ENCODE measurements at places on chromosomes 1 and 21.

DNA sequence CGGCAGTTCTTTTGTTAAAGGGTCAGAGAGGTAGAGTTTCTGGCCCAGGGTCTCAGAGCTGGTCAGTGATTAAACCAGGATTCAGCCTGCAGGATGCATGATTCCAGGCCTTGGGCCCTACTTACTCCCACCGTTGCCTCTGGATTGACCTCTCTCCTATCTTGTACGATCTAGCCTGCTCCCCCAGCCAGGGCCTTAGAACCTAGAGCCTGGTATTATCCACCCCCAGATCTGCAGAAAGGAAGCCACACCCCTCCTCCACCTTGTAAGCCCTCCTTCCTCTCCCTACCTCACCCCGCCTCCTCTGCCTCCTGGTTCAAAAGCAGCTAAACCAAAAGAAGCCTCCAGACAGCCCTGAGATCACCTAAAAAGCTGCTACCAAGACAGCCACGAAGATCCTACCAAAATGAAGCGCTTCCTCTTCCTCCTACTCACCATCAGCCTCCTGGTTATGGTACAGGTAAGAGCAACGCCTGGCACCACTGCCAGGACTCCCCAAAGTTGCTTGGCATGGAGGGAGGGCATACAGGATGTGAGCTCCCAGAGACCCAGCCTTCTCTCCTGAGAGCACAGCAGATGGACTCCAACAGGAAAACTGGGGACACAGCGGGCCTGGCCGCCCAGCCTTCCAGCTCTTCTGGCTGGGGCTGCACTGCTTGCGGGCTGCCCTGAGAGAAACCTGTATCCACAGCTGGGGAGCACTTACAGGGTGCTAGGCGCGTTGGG is at the start of gene CD52:
Gene CD52, plus strand, starts transcription at position 347 of the 726 bp plus-strand sequence. Its CDS starts 60 bp downstream, at position 407.
- DNase-seq: no peak

- DNase-seq: no peak
Measured at GRCh38 chr1:151982300-151983005, 11.2 kb downstream of the S100A10 start.

DNA sequence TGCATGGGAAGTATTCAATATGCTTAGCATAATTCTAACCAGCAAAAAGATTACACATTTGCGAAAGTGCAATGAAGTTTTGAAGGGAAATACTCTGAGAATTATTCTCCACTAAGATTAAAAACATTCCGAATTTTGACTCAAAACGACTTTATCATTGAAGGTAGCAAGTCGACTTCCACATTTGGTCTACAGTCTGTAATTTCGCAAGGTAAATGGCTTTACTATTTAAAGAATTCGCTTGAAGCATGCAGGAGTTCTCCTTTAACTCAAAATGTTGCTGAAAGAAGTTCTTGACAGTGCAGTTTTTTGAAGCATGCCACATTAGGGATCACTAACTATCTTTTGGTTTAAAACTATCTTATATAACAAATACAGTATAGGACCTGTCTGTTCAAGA is 161.0 kb upstream of the HP1BP3 start:
- no peak for DNase-seq

DNA sequence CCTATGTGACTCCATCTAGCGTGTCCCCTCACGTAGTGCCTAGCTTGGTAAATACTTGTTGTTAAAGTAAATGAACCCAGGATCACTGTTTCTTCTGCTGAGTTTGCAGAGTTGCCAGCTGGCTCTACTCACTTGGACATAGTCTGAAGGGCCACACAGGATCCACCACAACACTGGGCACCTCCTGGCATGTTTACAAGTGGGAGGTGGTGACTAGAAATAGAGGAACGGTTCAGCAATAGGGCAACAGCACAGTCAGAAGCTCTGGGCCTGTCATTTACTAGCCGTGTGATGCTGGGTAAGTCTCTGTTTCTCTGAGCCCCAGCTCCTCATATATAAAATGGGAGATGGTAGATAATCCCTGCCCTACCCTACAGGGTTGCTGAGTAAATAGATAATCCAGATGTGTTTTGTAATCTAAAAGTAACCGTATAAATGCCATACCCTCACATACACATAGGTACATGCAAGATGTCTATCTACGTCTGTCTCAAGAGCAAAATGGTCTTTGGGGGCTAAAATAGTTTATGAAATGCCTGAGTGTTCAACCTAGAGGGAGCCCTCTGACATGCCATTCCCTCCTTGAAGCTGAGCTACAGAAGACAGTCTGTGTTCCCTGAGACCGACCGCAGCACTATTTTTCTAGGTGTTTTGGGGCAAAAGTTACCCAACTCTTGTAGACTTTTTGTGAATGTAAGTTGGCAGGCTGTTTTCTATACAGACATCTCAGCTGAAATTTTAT is 20.5 kb downstream of the RNF220 start:
- no peak for DNase-seq

GRCh38 chr21:24224422-24224821 is 1382.9 kb downstream of the MRPL39 start:
- peak; percentile 43 for DNase-seq
